ENCODE measurements at places on chromosomes 3 and 15.

DNA sequence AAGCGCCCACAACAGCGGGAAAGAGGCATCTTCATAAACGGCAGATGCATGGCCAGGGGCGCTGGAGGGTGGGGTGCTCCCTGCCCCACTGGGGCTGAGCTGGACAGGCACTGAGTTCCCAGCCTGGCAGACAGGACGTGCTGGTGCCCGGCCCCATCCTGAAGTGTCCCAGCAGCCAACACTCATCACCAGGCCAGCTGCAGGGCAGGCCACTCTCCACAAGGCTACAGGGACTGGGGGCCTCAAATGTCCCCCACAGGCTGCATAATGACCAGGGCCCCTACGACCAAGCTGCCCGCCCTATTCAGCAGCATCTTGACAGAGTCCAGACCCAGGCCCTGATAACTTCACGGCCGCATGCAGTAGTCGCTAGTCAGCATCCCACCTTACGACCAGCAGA, 124.1 kb upstream of the IQSEC1 start:
- H3K36me3 ChIP-seq: no peaks in the 10 kb centered on the region
- no peak for DNase-seq
- H3K27ac ChIP-seq: no peak overlapping the region
- H3K4me3 ChIP-seq: no peak overlapping the region
- H3K27me3 ChIP-seq: peaks cover 38% of the 10 kb centered on the region
- H3K4me1 ChIP-seq: no peaks in the 10 kb centered on the region

GRCh38 chr3:158091531-158091930, 14.7 kb downstream of the SHOX2 start:
- no peak overlapping the region for H3K27ac ChIP-seq
- no peak for DNase-seq
- H3K27me3 ChIP-seq: peaks cover 72% of the 10 kb centered on the region
- H3K36me3 ChIP-seq: no peaks in the 10 kb centered on the region
- peaks cover 12% of the 10 kb centered on the region for H3K4me1 ChIP-seq

GRCh38 chr3:66554178-66554577, 53.4 kb upstream of the LRIG1 start:
- H3K27me3 ChIP-seq: no peaks in the 10 kb centered on the region
- no peak for DNase-seq
- no peak overlapping the region for H3K27ac ChIP-seq
- no peak overlapping the region for H3K4me3 ChIP-seq
- peaks cover 5% of the 10 kb centered on the region for H3K4me1 ChIP-seq

DNA sequence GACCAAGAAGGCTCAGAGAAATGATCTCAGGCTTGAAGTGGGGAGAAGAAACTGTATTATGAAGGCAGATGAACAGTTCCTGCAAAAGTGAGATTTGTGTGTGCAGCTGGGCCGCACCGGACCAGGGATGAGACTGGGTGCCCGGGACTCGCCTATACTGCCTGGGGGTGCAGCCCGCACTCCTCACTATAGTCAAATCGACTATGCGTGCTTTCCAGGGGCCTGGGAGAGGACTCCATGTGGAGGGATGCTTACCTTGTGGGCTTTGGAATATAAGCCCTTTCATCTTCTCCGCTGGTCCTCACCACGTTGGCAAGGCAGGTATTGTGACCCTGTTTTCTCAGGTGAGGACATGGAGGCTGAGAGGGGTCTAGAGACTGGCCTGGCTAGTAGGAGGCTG, 32.9 kb upstream of the APOD start:
- no peak for DNase-seq
- H3K27me3 ChIP-seq: peaks cover 4% of the 10 kb centered on the region
- no peak overlapping the region for H3K4me3 ChIP-seq
- H3K4me1 ChIP-seq: peaks cover 15% of the 10 kb centered on the region

GRCh38 chr15:68208636-68209240, 3.6 kb upstream of the CALML4 start:
- no peak overlapping the region for H3K4me3 ChIP-seq
- no peak for DNase-seq
- peaks cover 12% of the 10 kb centered on the region for H3K36me3 ChIP-seq
- H3K27me3 ChIP-seq: no peaks in the 10 kb centered on the region
- H3K27ac ChIP-seq: no peak overlapping the region

DNA sequence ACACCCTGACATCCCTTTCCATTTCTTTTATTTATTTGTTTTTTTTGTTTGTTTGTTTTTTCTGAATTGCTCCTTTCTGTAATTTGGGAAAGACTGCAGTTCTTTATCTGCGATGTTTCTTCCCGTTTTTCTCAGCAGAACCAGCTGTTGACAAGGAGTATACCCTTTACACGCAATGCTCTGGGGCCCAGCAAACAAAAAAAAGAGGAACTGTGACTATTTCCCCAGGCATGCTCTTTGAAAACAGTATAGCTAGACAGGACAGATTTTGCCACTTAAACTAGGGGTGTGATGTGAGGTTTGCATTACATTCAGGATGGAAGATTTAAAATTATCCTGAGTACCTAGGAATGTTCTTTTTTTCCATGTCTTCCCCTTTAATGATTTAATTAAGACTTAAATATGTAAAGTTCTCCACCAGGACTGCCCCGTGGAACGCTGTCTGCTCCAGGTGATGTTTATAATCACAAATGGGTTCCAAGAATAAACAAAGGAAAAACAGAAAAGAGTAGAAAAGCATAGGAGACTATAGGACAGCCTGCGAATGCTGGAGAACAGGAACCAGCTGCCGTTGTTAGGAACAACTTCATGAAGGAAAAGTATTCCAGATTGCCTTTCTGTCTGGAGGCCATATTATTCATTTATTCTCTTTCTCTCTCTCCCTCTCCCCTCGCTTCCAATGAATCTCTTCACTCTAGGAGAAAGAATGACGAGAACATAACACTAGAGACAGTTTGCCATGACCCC, 43.3 kb downstream of the TGFBR2 start:
- H3K27ac ChIP-seq: no peak overlapping the region
- no peak overlapping the region for H3K4me3 ChIP-seq
- no peaks in the 10 kb centered on the region for H3K27me3 ChIP-seq
- no peak for DNase-seq
- peaks cover 27% of the 10 kb centered on the region for H3K4me1 ChIP-seq

- no peak overlapping the region for H3K27ac ChIP-seq
- no peaks in the 10 kb centered on the region for H3K27me3 ChIP-seq
- H3K4me1 ChIP-seq: peaks cover 36% of the 10 kb centered on the region
- DNase-seq: no peak
- H3K36me3 ChIP-seq: peaks cover 7% of the 10 kb centered on the region
- peak overlapping the region; percentile 98 for H3K4me3 ChIP-seq
These were observed 1.9 kb downstream of the DLG1 start for GRCh38 chr3:197296545-197296944.

DNA sequence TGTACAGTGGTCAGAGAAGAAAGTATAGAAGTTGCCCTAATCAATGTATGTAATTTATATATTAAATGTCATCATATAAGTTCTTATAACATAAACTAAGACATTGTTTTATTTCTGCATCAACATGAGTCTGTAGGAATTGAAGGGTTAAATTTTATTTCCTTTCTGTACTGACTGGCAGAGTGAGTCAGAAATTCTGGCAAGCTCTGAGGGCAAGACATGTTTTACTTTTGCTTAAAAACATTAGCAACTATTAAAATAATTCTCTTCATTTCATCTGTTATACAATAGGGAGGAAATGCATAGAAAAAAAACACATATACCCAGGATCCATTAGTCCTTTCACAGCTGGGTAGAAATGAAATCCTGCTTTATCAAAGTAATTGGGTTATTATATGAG, 171.4 kb upstream of the ALCAM start:
- H3K27ac ChIP-seq: no peak overlapping the region
- H3K4me3 ChIP-seq: no peak overlapping the region
- DNase-seq: no peak
- no peaks in the 10 kb centered on the region for H3K4me1 ChIP-seq
- no peaks in the 10 kb centered on the region for H3K36me3 ChIP-seq

DNA sequence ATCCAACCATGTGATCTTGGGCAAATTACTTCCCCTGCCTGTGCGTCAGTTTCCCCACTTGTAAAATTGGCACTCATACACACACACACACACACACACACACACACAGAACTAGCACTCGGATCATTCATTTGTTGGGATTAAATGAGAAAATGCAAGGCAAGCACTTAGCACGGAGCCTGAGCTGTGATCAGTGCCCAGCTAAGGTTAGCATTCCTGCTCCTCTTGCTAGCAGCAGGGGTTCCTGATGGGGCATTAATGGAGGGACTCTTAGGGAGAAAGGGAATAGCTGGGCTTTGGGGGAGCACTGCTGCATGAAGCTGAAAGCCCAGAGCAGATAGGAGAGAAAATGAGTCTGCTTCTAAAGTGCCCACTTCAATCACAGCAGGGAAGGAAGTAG, 187.7 kb upstream of the C2CD4B start:
- DNase-seq: no peak
- H3K36me3 ChIP-seq: no peaks in the 10 kb centered on the region
- H3K4me1 ChIP-seq: no peaks in the 10 kb centered on the region
- H3K4me3 ChIP-seq: no peak overlapping the region

- no peaks in the 10 kb centered on the region for H3K27me3 ChIP-seq
- no peaks in the 10 kb centered on the region for H3K36me3 ChIP-seq
These were observed 90.6 kb upstream of the SPATA12 start for GRCh38 chr3:56969851-56970250.

DNA sequence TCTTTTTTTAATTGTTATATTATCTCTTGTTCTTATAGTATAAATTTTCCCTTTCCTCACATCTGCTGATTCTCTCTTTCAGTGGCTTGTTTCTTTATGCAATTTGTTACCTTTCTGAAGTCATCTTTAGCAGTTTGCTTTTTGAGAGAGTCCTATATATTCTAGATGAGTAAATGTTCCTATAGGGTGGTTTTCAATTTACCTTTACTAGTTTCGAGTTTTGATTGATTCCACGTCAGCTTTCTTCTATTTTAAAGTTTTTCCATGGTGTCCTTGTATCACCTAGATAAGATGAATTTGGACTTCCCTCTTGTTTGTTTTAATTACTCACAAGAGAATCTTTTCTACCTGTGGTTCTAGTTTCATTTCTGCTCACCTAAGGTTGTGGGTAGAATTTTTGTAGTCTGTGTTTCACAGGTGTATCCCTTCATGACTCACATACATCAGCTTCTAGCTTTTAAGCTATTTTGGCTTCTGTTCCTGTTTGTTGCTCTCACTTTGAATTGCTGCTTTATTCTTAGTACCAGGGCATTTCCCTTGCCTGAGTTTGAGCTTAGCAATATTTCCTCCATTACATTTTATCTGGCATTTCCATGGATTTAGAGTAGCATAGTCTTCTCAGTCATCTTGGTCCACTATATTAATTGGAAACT, 6.4 kb downstream of the TEX9 start:
- H3K4me3 ChIP-seq: no peak overlapping the region
- H3K36me3 ChIP-seq: no peaks in the 10 kb centered on the region
- H3K27me3 ChIP-seq: no peaks in the 10 kb centered on the region
- no peak overlapping the region for H3K27ac ChIP-seq
- no peak for DNase-seq
- peaks cover 11% of the 10 kb centered on the region for H3K4me1 ChIP-seq

DNA sequence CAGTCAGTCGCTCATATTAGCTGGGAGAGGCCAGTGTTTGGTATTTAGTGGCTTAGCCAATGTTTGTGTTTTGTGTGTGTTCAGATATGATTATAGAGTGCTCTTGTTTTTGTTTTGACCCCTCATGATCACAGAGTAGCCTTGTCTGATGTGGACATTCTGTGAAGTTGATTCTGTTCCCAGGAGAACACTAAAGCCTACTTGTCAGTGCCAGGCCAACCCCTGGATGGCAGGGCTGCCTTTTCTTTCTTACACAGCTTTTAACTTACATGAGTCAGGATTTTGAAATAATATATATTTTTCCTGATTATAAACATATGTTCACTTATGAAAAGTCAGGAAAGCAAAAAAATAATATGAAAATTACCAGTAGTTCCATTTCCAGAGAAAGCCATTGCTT, 11.9 kb downstream of the CFAP161 start:
- no peak for DNase-seq
- H3K27ac ChIP-seq: no peak overlapping the region
- H3K4me3 ChIP-seq: no peak overlapping the region
- H3K4me1 ChIP-seq: no peaks in the 10 kb centered on the region
- no peaks in the 10 kb centered on the region for H3K36me3 ChIP-seq

DNA sequence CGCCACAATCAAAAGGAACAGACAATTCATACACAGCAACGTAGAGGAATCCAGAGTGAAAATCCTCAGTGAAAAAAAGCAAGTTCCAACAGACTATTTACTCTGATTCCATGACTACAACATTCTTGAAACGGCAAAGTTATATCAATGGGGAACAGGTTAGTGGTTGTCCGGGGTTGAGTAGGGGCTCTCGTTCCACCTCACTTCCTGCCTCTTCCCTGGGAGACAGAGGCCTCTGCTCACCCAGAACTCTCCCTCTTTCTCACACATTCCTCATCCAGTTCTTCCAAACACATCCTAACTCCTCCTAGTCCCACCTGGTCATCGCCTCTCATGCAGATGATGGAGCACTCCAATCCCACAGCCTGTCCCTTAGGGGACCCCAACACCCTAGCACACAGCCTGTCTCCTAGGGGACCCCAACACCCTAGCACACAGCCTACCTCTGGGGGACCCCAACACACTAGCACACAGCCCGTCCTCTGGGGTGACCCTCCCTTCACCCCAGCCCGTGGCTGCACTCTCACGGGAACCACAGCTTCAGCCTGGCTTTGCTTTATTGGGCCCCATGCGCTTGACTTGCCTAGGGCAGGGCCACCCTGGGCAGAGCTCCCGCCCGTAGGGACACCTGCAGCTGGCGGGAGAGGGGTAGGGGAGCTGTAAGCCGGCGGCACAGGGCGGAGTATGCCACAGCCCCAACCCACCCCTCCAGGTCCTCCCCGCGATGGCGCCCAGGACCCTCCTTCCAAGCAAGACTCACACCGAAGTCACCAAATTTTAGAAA, 5.2 kb downstream of the OCA2 start:
- H3K36me3 ChIP-seq: no peaks in the 10 kb centered on the region
- H3K4me1 ChIP-seq: peaks cover 42% of the 10 kb centered on the region
- H3K27ac ChIP-seq: no peak overlapping the region
- H3K4me3 ChIP-seq: peak overlapping the region; percentile 56
- H3K27me3 ChIP-seq: peaks cover 31% of the 10 kb centered on the region

DNA sequence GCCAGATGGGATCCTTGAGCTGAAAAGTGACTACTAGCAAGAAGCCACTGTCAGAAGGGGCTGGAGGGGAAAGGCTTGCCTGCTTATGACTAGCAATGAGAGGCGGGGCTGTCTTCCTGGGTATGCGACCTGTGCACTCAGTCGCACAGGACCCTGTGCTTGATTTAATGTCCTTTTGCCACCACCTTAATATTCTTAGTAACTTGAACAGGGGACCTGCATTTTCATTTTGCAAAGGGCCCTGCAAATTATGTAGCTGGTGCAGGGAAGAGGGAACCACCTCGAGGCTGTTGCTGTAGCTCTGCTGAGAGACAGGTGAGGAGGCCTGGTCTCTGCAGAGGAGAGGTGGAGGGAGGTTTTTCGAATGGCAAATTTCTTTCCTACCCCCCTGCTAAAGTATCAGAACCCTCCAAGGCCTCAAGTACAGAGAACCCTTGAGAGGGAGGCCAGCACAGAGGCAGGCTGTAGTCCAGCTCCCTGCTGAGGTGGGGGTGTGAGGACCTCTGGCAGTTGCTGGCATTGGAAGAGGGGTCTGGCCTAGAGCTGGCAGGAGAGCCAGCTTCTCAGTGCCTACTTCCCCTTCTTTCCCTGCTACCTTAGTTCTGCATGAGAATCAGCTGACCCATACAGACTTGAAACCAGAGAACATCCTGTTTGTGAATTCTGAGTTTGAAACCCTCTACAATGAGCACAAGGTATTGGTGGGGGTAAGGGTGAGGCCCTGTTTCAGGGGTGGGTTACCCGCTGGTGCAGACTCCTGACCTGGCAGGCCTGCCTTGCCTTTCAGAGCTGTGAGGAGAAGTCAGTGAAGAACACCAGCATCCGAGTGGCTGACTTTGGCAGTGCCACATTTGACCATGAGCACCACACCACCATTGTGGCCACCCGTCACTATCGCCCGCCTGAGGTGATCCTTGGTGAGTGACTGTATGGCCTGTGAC, 11.4 kb downstream of the CLK3 start:
- H3K4me3 ChIP-seq: no peak overlapping the region
- no peak overlapping the region for H3K27ac ChIP-seq
- DNase-seq: no peak
- H3K4me1 ChIP-seq: no peaks in the 10 kb centered on the region
- H3K36me3 ChIP-seq: peaks cover 96% of the 10 kb centered on the region
